Kidney epithelial cell (primary cell): ENCODE measurements at places on chromosomes 11 and 22.

DNA sequence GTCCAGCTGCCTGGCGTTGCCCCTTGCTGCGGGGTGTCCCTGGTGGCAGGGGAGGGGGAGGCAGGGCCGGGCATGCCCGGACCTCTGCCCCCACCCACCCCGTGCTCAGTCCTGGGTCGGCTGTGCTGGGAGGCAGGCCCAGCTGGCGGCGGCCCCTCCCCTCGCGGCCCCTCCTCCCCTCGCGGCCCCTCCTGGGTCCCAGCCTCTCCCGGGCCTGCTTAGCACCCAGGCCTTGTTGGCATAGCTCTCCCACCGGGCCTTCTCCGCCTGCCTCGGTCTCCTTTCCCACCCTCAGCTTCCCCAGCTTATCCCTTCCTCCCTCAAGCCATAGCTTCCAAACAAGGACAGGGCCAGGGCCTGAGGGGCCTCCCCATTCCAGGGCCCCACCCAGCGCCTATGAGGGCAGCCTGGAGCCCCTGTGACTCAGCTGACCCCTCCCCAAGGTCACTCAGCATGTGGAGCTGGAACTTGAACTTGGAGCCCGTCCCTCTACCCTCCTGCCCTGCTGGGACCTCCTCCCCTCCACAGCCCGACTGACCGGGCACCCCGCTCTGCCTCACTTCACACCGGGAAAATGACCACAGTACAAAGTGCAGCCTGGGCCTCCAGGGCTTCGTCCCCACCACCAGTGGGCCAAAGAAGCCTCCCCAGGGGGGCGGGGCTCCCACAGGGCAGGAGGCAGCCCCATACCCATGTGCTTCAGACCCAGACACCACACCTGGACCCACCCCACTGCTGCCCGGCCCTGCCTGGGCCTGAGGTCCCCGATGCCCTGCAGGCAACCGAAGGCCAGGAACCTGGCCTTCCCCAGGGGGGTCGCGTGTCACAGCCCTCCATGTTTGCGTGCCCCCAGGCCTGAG lies 1.2 kb downstream of the EPS8L2 start:
- DNase-seq = no peak

GRCh38 chr11:71372693-71373657 lies 75.2 kb downstream of the DHCR7 start:
- DNase-seq = no peak

GRCh38 chr11:106087815-106088435 lies 10.5 kb downstream of the AASDHPPT start:
- no peak for DNase-seq

GRCh38 chr11:64331569-64332371 lies 8.2 kb upstream of the CCDC88B start:
- peak; percentile 77 for DNase-seq

DNA sequence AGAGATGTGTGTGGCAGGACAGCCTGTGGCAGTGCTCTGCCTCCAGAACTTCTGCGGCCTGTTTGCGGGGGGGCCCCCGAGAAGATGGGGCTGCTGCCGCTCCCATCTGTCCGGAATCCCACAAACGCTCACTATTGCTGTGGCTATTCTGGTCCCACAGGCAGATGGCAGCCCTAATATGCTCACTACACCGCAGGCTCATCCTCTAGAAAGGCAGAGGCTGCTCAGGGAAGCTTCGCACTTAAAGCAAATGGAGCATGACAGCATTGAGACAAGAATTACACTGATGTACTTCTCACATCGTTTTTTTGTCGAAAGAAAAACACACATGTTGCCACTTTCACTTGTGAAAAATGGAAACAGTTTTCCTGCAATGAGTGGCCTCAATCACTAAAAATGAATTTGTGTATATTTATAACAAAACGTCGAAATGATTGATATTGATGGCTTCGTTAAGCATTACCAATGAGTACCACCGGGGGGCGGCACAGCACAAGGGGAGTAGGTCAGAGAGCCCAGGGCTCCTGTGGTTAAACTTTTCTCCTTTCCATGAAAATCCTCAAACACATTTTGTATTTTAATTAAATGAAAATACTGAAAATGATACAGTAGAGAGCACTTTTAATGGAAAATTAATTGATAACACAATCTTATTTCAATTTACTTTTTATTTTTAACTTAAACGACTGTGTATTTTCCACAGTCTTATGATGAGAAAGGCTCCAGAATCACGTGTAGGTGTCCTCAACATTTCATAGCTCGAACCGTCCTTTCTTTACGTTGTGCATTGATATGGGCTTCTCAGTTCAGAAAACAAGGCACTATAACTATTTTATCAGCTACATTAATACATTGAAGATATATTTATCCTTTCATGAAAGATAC lies 69.1 kb downstream of the CTTN start:
- DNase-seq = no peak

- no peak for DNase-seq
These were observed 32.6 kb downstream of the NFAM1 start for GRCh38 chr22:42399315-42400271.

DNA sequence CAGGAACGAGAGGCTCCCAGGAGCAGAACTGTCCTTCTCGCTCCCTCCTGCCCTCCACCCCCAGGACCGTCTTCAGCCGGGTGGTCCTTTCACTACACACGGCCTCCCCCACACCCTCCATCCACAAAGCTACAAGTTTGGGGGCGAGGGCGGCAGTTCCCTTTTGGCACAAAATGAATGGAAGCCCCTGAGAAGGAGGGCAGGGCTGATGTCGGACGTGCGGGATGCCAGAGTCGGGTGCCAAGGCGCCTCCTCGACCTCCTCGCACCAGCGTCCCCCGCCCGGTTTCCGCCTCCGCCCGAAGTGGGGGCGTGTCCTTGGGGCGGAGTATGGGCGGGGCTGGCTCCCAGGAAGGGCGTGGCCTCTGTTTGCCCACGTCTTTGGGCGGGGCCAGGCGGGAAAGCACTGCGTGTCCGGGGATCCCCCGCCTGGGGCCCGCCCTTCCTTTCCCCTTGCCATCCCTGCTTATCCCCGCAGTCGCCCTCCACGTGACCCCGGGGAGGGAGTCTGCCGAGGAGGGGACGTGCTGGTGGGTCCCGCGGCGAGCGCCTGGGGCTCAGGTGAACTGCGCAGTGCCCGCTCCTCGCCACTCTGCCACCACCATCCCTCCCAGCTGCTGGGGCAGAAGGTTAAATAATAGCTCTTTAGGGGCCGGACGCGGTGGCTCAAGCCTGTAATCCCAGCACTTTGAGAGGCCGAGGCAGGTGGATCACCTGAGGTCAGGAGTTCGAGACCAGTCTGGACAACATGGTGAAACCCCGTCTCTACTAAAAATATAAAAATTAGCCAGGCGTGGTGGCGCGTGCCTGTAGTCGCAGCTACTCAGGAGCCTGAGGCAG lies 937 bp upstream of the EFEMP2 start:
- no peak for DNase-seq

GRCh38 chr11:66741153-66741552 lies 12.1 kb upstream of the SPTBN2 start:
- no peak for DNase-seq

- DNase-seq = no peak
These were observed 13.2 kb upstream of the RGL4 start for GRCh38 chr22:23677701-23677995.

DNA sequence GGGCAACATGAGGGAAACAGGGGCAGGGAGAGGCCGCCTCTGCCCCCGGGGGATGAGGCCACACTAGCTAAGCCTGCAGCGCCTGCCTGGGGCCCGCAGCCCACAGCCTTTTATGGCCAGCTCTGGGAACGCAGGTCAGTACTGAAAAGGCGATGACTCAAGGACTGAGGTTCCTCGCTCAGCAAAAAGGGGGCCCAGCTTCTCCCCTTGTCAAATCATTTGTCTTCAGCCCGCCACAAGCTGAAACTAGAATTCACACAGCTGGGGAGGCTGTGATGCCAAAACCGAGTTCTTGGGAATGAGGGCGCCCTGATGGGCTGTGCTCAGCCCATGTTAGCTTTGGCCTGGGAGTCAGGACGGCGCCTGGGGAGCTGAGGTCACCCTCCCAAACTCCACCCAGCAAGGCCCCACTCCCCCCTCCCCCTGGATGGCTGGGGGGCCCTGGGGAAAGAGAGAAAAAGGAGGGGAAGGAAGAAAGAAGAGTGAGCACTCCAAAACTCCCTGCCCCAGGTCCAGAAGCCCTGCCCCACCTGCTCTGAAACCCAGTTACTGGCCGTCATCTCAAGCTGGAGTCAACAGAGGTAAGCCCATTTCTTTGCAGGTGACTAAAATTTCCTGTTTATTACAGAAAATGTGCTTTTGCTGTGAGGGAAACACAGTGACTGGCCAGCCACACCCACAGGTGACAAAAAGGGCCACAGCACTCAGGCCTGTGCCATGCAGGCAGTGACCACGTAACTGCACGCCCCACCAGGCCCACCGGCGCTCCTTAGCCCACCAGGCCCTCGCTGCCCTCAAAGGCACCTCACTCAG lies 13.7 kb downstream of the EHD1 start:
- no peak for DNase-seq

DNA sequence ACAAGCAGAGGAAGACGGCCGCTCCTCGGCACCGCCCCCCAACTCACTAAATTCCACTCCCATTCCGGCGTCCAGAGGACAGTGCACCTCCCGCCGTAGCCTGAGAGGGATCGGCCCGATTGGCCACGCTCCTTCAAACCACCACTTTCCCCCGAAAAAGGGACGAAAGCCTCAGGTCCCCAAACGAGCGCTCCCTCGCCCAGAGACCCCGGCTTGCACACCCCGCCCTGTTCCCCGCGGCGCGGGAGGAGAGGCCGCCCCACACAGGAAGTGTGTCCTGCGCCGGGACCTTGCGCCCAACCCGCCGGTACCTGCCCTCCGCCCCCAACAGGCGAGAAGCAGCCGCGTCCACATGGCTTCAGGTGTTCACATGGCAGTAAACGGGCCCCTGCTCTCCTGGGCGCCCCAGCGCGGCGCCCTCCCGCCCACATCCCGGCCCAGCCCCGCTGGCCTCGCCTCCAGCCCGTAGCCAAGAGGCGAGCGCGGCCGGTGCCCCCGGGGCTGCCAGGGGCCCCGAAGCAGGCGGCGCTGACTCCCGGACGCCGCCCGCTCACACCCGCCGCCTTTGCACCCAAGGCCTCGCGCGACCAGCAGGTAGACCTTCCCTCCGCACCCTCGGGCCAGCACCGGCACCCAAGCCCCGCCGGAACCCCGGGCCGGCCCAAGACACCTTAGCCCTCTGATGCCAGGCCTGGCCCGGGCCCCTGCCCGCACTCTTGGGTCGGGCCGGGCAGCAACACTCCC lies 849 bp downstream of the TCF20 start:
- DNase-seq = no peak

DNA sequence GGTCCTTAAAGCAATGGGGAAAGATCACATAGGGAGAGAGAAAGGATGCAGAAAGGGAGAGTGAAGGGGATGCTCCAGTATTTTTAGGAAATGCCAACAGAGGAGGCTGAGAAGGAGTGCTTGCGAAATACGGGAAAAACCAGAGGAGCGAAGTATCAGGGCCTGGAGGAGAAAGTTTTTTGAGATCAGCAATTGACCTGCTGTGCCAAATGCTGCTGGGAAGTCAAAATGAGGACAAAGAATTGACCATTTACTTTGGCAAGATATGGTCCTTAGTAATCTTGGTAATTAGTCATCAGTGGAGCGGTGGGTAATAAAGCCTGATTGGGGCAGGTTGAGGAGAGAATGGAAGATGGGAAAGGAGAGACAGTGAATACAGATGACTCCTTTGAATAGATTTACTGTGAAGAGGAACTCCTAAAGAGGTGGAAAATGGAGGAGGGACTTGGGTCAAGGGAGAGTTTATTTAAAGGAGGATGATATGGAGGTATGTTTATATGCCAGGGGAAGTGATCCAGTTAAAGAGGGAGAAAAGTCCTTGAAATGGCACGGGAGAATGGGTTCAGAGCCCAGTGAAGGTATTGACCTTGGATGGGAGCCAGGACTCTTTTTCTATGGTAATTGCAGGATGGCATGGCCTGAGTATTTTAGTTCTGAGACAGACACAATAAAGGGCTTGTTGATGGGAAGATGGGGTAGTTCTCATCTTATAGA lies 111.5 kb downstream of the PKNOX2 start:
- no peak for DNase-seq

DNA sequence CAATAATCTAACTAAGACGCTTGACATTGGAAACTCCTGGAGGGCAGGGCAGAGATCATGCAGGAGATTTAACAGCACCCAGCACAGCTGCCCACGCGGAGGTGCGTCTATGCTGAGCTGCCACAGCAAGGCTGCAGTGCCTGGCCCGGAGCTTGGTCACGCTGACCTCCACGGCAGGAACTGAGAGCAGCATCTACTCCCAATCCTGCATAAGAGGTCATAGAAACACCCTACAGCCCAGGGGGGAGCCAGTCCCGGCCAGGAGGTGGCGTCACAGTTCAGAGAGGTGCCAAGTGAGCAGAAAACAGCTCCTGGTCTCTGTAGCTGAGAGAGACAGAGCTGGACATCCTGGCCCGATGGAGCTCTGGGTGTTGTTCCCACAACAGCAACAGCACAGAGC lies 121.1 kb upstream of the TMEM45B start:
- no peak for DNase-seq

DNA sequence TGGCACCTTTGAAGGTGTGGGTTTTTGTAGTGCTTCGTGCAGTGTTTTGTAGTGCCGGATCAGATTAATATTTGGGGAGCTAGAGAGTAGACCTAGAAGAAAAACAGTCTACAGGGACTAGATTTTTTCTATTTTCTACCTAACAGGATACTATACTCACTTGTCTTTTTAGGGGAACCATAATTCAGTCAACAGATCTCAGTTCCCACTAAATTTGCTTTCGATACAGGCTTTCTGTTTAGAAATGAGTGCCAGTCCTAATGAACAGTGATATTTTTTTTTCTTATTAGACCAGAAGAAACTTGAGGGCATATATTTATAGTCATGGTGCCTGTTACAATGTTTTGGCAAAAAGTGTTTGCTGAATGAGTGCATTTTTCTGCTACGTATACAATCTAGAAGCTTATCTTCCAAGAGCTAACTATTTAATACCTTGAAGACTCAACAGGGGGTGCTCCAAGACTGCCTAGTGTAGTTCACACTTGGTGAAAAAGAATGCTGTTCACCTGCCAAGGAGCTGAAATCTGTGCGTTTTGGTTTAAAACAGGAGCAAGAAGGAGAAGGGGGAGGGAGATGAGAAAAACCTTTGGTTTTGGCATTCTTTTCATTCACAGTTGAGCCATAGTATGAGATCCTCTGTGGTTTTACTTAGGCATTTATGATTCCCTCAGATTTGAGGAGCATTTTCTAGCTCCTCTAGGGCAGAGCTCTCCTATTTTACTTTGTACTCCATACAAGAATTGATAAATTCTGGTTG lies 44.9 kb upstream of the VSTM5 start:
- no peak for DNase-seq

GRCh38 chr11:64934682-64935358 lies 873 bp downstream of the GPHA2 start:
- DNase-seq = no peak

- DNase-seq = no peak
These were observed 977.9 kb upstream of the CCDC90B start for GRCh38 chr11:84264066-84264465.

- no peak for DNase-seq
These were observed 43.7 kb upstream of the APOA1 start for GRCh38 chr11:116881143-116881542.

- no peak for DNase-seq
These were observed 2.9 kb downstream of the E2F8 start for GRCh38 chr11:19237813-19238212.

- DNase-seq = no peak
These were observed 26.6 kb downstream of the RAB30 start for GRCh38 chr11:83044958-83045712.
